ENCODE measurements at places on chromosomes 2 and 18.
A peak's percentile ranks its signal among the peaks of the same experiment; 100 is the strongest.

DNA sequence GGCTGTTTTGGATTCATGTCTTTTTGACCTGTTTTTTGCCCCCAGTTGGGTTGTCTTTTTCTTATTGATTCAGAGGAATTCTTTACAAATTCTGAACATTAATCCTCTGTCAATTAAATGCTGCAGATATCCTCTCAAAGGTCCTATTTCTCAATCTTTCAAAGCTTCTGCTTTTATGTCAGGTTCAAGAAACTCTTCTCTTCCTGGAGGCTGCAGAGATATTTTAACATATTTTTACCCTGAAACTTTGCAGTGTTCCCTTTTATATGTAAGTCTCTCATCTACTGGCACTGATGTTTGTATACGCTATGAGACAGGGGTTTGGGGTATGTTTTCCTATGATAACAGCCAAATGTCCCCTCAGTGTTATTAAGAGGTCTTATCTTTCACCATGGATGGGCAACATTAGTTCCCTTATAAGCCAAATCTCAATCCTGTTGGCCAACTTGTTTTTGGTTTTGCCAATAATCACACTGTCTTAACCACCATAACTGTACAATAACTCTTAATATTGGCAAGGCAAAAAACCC is 159.3 kb downstream of the HDAC4 start:
- no peak for DNase-seq

DNA sequence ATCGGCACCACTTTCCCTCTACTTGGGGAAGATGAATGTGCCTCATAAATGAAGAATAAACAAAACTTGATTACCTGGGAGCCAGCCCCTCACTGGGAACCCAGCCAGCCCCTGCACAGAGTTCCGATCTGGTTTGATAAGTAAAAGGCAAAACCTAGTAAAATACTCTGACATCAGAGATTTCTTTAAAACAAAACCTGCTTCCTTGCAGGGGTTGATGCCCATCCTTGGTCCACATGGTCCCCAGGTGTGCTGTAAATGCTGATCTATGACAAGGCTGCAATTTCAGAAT is 218.8 kb upstream of the APCDD1 start:
- no peak for DNase-seq

DNA sequence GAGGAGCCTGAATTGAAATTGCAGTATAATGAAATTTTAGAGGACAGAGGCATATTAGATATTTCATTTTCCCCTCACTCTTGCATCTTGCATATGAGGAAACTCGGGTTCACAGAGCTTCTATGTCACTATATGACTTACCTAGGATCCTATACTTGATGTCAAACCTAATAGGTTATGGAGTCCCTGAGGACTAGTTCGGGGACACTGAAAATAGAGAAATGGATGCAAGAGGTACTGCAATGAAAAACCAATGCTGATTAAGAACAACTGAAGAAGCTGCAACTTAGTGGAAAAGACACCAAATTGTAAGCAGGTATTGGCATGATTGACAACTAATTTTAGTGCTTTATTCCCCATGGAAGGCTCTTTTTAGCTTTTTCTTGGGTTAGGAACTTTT is 210.1 kb downstream of the IKZF2 start:
- DNase-seq: no peak

DNA sequence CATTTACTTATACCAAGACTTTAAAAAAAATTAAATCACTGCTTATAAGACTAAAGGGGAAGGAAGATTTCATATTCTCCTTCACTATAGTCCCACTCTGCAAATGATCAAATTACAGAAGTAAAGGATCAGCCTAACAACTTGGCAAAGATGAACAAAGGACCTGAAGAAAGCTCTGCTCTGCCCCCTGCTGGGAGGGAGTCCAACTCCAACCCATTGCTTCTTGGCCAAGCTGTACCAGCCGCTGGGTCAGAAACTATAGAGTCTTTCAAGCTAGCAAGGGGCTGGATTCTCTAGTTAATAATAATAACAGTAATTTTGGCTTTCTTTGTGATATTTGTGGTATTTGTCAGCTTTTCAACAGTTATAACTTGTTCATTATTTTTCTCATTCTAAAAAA is 927.0 kb upstream of the CRIM1 start:
- DNase-seq: peak; percentile 62

DNA sequence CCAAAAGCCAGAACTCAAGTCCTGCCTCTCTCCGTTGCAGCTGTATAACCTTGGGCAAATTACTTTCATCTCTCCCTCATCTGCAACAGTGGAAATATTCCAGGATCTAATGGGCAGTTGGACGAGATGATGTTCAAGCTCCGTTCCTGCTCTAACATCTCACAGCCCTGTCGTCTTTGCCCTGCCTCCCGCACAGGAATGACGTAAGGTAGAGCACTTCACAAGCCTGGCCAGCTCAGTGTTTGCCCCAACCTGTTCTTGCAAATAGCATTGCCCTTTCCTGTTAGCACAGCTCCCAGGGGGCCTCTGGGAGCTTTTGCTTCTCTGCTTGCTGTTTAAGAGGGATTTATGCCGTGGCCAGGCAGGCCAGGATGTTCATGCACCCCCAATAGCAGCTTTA is 107.9 kb downstream of the KLHL29 start:
- DNase-seq: no peak

DNA sequence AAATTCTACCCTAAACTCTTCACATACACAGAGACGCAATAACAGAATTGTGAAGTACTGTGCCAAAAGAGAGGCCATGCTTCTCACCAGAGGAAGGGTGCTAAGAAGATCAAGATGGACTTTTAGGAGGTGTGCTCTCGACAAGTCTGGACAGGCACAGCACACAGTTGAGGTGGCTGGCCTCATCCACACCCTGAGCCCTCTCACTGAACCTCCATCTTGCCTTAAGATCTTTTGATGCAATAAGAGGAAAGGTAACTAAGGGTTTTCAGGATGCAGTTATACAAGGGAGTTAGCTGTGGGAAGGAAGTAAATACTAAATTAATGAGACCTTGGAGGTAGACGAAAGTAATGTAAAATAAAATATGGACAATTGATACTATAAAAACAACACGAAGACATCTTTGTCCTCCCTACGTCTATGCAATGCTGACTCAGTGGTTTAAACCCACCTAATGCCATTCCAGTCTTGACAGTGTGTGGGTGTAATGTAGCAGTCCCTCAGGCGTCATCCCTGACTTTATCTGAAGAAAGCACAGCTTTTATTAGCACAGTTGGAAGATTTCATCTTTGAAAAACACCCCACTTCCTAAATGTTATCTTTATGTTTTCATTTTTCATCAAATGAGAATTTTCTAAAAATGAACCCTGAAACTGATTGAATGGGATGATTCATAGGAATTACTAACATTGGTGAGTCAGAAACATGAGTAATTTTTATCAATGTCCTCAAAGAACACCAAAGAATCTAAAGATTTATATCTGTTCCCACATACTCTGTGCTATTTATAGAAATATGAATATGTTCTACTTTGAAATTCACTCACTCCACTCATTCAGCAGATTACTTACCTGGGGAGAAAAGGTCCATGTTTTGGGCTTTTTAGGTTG is 34.0 kb upstream of the MALL start:
- no peak for DNase-seq

DNA sequence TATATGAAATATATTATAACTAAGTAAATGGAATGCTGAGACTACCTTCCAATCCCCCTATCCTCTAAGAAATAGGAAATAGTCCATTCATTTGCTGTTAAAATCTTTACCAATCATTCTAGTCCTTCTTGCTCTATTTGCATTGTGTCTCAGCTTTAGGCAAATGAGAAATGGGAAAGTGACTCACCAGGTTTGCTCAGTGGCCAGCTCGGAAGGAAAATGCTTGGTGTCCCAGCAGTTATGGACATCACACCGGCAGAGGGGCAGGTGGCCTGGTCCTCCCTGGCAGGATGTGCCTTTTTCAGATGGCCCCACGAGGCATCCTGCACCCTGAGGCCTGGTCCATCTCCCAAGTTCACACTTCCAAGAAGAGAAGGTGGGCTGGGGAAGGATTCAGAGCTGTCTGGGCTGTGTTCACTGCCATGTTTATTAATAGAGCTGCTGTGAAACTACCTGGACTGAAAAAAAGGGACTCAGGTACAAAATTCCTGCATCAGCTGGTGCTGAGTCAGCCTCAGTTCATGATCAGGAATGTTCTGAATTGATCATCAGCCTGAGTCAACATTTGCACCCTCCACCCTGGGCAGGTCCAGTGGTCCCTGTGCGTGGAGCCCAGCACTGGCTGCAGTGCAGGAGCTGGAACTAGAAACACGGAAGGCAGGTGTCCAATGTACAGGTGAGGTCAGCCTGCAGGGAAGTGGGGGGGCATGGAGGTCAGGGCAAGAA is 60.1 kb upstream of the ARL4C start:
- DNase-seq: no peak

Measured in MM.1S (cell line).